Activated CD4-positive, alpha-beta T cell treated with anti-CD3 and anti-CD28 coated beads, Interleukin-2, amount 50 U/mL, for 24 hours (primary cell): ENCODE measurements at places on chromosomes 3 and 15.

DNA sequence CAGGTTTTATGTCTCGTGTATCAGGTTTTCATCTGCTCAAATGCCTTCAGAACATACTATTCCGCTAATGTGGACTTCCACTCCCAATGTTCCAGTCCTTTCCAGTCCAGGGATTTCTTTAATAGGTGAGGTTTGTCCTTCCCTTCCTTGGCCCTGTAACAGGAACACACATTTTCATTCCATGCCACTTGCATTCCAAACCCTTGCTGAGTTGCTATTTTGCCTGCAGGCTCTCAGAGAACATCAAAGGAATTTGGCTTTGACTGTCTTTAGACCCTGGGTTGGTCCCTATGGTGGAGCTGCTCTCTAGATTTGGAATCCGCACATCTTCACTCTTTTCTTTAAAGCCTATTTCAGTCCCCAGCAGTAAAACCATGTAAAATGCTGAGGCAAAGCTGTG is 12.3 kb upstream of the ALCAM start:
- no peak for DNase-seq

- DNase-seq, result no peak
Observed at GRCh38 chr3:23455084-23455483, 252.0 kb downstream of the UBE2E2 start.

DNA sequence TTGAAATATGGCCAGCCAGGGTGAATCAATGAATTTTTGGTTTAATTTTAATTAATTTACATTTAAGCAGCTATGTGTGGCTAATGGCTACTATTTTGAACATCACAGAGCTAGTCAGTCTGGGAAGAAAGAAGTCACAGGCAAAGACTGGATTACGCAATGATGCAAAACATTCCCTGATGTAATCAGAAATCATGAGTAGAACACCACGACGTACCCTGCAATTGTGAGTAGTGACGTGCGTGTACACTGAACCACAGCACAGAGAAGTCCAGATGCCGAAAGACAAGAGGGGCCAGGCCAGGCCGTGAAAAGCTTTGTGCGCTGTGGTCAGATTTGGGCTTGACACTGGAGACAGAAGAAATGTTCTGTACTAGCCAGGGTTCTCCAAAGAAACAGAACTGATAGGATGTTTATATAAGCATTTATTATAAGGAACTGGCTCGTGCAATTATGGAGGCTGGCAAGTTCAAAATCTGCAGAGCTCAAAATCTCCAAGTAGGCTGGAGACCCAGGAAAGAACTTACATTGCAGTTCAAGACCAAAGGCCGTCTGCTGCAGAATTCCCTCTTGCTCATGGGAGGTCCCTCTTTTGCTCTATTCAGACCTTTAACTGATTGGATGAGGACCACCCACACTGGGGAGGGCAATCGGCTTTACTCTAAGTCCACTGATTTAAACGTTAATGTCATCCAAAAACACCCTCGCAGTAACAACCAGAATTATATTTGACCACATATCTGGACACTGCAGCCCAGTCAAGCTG is 44.6 kb downstream of the SH3BP5 start:
- no peak for DNase-seq

GRCh38 chr15:31360843-31361763 is 34.5 kb downstream of the KLF13 start:
- DNase-seq, result no peak

GRCh38 chr3:147509448-147509847 is 100.3 kb downstream of the ZIC1 start:
- DNase-seq, result no peak

DNA sequence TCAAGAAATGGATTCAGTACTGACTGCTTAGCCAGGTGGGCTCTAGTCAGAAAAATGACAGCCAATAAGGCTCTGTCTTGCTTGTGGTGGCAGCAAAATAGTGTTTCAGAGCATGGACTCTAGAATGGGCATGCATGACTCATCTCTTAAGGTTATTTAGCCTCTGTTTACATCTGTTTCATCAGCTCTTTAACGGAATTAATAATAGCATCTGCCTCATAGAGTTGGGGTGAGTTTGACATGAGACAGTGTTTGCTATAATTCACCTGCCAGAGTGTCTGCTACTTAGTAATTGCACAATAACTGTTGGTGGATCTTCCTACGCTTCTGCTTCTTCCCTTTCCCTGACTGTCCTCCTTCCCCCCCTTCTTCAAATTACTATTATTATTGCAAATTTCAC is 350.4 kb upstream of the SEMA6D start:
- DNase-seq, result no peak

DNA sequence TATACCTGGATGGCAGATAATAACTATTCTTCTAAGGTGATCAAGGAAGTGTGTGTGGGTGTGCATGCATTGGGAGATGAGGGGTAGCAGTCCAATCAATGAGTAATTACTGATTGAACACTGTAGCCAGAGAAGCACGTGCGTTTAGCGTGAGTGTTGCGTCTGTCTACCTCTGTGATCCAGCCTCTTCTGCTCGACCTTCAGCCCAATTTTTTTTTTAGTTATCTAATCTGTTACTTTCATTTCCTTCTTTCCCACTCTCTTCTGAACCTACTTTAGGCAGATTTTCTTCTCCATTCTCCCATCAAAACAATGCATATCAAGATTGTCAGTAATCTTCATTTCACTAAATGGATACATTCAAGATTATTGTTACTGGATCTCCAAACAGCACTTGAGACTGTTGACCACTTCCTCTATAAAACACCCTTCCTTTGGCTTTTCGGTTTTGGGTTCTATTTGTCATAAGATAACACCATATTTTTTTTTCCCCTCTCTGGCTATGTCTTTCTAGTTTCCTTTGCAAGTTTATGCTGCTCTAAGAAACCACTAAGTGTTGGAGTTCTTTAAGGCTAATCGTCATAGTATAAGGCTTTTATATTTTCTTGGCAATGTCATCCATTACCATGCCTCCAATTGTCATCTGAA is 41.0 kb downstream of the MCTP2 start:
- DNase-seq, result no peak

DNA sequence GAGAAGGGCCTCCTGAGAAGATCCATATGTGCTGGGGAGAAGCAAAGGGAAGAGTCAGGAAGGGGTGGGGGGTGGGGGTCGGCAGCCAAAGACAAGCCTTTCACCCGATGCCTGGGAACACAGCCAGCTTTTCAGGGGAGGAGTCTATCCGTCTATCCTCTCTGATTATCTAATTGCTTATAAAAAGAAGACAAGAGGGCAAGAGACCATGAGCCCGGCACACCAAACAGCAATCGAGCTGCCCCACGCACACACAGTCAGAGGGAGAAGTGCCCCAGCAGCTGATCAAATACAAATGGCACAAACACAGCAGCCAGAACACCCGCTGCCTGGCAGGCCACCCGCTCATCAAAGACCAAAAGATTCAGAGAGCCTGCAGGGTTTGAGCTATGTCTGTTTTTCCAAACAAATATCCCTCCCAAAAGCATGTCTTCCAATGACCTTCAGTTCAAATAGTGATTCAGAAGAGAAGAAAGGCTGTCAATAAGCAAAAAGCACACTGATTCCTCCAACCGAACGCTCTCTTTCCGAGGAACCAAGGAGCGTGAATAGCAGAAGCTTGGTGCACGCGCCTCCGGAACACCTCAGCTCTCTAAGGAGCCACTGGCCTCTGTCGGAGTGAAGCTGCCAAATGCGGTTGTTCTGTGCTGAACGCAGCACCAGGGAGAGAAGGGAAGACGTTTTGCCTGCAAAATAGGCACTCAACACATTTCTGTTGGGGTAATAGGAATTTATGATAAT is 419.2 kb downstream of the OCA2 start:
- DNase-seq, result no peak

GRCh38 chr3:101278727-101279126 is 41.6 kb downstream of the IMPG2 start:
- DNase-seq, result no peak

DNA sequence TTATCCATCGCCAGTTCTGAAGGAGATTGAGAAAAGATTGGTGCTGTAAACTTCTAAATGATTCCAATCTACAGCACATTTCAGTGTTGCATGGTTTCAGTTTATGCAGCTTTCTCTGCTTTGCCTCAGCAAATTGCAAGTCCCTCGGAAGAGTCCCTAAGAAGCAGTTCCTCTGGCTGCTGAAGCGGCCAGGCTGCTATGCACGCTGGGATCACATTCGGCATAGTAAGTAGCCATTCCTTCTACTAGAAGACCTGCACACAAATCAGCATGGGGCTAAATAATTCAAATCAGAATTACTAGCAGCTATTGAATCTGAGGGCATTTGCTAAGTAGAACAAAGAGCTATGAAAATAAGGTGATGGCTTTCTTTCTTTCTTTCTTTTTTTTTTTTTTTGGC is 769.5 kb downstream of the AGBL1 start:
- DNase-seq, result no peak

GRCh38 chr3:131427226-131427625 is 45.7 kb downstream of the NUDT16 start:
- DNase-seq, result no peak

- DNase-seq, result no peak
Observed at GRCh38 chr3:141240286-141240685, 8.7 kb downstream of the PXYLP1 start.

- no peak for DNase-seq
Observed at GRCh38 chr3:32698506-32698905, 13.5 kb downstream of the CNOT10 start.

DNA sequence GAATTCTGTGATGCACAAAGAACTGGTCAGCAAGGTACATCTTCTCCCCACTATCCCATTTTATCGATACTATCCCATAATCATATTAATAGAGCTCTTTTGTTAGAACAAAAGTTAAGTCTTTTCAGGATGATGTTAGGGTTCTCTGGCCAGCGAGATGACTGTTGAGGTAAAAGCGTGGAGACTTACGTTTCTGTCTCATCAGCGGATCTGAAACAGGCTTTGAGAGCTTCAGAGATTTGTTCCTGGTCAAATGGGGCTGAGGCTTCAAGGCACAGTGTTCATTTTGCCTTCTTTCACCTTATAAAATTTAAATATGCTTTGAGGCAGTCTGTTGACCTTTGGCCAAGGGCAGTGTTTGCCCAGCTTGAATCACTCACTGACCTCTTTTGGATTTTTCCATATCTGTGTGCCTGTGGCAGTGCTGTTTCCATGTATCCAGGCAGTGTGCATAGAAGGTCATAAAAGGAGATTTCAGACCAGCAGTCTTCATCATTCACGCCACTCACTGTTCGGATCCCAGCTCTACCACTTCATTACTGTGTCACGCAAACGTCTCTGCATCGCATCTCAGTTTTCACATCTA is 3.1 kb downstream of the ADAMTSL3 start:
- DNase-seq, result no peak

DNA sequence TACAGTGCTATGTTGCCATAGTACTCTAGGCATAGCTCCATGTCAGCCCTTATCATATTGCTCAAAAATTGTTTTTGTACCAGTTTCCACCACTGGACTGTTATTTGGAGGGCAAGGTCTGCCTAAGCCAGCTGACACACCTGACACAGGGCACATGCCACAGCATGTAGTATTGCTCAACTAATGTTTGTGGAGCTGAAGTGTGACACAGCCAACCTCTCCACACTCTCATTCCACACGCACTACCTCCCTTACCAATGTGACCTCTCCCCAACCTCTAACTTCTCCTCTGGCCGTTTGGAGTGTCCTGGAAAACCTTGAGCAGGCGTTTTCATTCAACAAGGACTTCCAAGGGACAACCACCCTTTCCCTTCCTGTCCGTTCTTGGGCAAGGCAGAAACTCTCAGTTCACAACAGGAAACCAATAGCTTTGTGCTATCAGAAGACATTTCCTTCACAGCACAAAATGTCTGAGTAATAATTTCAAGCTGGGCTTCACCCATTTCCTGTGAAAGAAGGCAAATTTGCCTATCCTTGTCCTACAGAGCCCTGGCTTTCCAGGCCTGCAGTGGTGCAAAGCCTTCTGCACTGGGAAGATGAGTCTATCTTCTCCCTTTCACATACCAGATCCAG is 38.4 kb downstream of the TLNRD1 start:
- no peak for DNase-seq

GRCh38 chr3:4864503-4864902 is 114.7 kb upstream of the BHLHE40 start:
- no peak for DNase-seq

DNA sequence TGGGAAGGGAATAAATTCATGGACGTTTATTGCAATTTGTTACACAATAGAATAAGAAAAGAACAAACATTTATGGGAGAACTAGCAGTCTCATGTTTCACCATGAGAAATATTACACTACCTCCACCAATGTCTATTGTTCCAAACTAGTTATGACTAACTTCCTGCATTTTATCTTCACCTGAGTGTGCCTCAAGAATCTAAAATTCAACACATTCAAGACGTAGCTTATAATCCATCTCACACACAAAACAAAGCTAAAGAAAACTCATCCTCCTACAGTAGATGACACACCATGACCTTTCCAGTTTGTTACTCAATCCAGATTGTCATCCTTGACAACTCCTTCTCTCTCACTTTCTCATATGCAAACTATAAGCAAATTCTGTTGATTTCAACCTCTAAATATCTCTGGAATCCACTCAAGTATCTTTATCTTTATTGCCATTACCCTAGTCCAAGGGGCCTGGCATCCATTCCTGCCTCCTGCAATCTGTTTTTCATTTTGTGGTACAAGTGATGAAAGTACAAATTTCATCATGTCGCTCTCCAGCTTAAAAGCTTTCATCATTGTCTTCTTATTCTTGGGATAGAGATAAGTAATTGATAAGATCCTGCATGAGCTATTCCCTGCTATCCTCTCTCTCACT is 229.9 kb downstream of the NR2F2 start:
- DNase-seq, result no peak

- DNase-seq, result no peak
Observed at GRCh38 chr15:74389241-74390048, 22.0 kb upstream of the CYP11A1 start.

DNA sequence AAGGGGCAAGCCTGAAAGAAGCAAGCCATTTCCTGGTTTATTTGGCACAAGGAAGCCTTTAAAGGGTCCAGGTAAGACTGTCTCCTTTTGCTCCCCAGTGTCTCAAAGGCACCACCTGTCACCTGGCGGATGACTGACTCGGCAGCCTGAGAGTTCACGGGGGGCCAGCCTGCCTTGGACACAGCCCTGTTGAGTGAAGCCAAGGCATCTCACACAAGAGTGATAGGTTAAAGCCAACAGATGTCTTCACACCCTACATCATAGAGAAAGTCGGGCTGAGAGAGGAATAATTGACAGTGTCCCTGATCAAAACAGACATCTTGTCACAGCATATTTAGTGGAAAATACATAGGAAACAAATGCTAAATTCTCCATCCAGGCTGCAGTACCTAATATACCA is 28.2 kb upstream of the LIPC start:
- DNase-seq, result no peak

GRCh38 chr3:24128199-24129005 is 183.3 kb downstream of the NR1D2 start:
- no peak for DNase-seq

- DNase-seq, result no peak
Observed at GRCh38 chr3:50604628-50605588, 6.7 kb downstream of the CISH start.

- DNase-seq, result no peak
Observed at GRCh38 chr3:54761637-54762036, 166.2 kb downstream of the LRTM1 start.

- DNase-seq, result no peak
Observed at GRCh38 chr15:92159906-92160841, 233.5 kb upstream of the ST8SIA2 start.
